T follicular helper cell (primary cell): ENCODE measurements at places on chromosomes 5 and 9.

- DNase-seq, result no peak
Observed at GRCh38 chr5:32909207-32909606, 198.1 kb downstream of the NPR3 start.

DNA sequence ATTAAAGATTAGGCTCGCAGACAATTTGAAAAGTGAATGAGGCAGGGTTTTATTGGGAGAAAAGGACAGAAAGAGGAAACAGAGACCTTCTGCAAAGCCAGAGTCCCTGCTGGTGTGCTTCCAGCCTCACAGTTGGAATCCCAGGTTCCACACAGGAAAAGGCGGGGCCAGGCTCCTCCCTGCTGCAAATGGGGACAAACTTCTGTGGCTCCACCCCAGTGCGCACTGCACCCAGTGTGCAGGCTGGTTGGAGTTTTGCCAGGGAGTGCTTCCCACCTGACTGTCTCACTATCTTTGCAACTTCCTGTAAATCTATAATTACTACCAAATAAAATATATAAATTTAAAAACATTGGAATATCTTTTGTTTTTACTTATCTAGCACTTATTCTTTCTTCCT is 386.0 kb upstream of the GRIN3A start:
- DNase-seq, result no peak

DNA sequence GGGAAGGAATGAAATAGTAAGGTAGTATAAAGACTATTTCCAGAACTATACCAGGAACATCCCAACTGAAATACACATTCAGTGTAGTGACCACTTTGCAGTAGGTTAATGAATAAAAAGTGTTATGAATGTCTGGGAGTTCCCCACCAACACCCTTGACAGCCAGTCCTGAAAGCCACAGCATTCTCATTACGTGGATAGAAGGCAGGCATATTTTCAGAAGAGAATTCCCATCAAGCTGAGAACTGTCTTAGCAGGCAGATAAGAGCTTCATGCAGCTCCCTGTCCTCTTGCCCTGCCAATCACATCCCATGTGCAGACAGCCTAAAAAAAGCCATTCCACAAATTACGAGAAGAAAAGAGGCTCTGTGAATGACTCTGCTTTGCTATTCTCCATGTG is 695.0 kb downstream of the DTWD2 start:
- DNase-seq, result no peak

DNA sequence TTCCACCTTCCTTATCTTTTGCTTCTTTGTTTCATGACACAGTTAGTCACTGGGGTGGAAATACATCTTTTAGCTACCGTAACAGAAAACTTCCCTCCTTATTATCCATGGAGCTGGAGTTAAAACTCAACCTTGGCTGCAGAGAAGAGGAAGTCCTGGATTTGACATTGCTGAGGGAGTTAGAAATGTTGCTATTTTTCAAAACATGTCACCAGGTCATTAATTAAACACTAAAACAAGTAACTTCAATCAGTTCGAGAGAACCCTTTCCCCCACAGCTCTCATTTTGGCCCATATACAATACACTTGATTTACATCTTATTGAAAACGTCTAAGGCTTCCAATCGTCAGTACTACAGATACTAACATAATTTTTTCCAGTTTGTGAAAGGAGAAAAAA is 237.9 kb upstream of the CD180 start:
- no peak for DNase-seq

DNA sequence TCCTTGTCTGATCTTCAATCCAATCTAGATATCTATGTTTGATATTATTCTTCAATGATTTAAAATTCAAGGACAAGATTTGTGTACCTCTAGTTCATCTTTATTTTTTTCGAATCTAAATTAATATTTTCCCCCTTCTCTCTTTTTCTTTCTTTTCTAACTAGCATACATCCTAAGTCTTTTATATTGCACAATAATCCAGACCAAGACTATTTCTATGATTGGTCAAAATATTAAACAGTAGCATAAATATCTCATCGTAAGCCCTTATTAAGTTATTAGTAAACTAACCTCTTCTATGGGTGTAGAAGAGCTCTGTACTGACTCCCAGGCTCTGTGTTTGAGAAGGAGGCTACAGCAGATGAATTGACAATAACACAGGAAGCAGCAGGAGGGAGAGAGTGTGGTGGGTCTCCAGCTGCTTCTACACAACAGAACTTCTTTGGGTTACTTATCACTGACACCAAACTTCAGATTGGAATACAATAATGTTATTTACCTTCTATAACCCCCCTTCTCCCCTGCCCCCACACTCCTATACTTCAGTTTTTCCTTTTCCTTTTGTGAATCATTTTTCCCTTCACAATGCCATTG is 11.9 kb upstream of the PLCXD3 start:
- no peak for DNase-seq
